ENCODE measurements at places on chromosomes 16 and 17. TPM values are rescaled to one million over a fixed set of nuclear protein-coding genes. Genes with fewer than 3 reads are reported as not detected.

TBX6 gene
- 0.19 TPM for total RNA-seq

SPATA33 gene
- 3.8 TPM for total RNA-seq

MMP28 gene
- total RNA-seq = 11.0 TPM

NUPR1 gene
- total RNA-seq = 5.7 TPM

KRTAP4-6 gene
- total RNA-seq = not detected

PRSS33 gene
- total RNA-seq = not detected

ACSM2A gene
- total RNA-seq = 0.16 TPM

KIFC3 gene
- total RNA-seq = 37.9 TPM

CHST4 gene
- total RNA-seq = not detected

TBC1D3 gene
- total RNA-seq = not detected

CASKIN2 gene
- 25.2 TPM for total RNA-seq

MIEN1 gene
- total RNA-seq = 14.4 TPM

MYH13 gene
- total RNA-seq = not detected

CTRB1 gene
- not detected for total RNA-seq

TSNAXIP1 gene
- total RNA-seq = 0.81 TPM

ZFHX3 gene
- total RNA-seq = 10.8 TPM

TMEM97 gene
- total RNA-seq = 22.5 TPM

KRTAP17-1 gene
- not detected for total RNA-seq

SEPTIN1 gene
- total RNA-seq = not detected

ADORA2B gene
- total RNA-seq = 5.6 TPM

CRHR1 gene
- total RNA-seq = not detected

SCGB1C2 gene
- total RNA-seq = not detected

CDRT15L2 gene
- not detected for total RNA-seq

KRTAP3-1 gene
- total RNA-seq = not detected

ZNF624 gene
- 3.4 TPM for total RNA-seq

PDP2 gene
- 2.6 TPM for total RNA-seq

C17orf78 gene
- total RNA-seq = not detected

SLC6A2 gene
- total RNA-seq = 0.38 TPM

TPPP3 gene
- total RNA-seq = not detected

CACNA1G gene
- not detected for total RNA-seq

OTOA gene
- total RNA-seq = 0.06 TPM

PROCA1 gene
- total RNA-seq = 1.1 TPM

Data from bladder microvascular endothelial cell (primary cell).